Stimulated activated naive CD8-positive, alpha-beta T cell treated with anti-CD3 and anti-CD28 coated beads, Interleukin-15, amount 100 ng/mL, for 72 hours (primary cell): ENCODE measurements at places on chromosomes 11 and 22.

DNA sequence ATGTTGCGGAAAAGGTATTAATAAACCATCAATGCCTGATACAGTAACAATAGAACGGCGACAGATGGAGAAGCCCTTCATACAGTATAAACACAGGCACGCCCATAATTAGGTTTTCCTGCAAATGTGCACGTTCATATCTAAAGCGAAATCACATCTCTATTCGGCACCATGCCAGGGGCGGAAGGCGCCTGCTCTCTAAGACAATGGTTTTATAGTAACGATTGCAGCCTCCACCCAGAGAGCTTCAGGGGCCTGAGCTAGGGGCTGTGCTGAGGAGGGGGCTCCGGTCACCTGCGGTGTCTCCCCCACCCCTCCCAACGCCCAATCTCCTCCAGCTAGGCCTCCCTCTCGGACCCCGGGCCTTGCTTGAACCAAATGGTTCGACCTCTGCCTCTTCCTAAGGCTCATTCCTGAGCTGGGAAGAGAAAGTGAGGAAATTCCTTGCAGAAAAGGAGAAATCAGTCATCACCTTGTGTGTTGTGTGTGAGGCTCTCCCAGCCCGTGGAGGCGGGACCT is 9.6 kb downstream of the KRTAP5-5 start:
- no peak for DNase-seq

DNA sequence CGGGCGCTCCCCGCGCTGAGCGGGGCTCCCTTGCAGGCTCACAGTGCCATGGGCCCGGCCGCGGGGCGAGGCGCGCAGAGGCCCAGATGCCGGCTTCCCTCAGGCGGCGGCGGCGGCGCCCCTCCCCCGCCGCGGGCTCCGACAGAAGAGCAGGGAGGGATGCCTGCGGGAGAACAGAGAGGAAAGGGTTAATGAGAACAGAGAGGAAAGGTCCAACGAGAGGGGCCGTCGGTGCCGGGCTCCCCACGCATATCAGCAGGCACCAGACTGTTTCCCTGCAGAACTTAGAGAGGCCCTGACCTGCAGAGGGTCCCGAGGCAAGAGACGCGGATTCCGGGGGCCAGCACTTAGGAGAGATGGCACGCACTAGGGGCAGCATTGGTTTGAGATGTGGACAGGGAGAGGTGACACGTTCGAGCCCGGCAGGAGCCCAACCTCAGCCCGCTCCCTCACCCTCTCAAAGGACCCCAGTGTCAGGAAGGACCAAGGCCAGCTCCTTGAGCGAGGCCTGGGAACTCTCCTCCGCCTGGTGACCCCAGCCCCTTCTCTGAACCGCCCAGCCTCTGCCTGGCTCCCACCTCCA is 9.1 kb downstream of the NRXN2 start:
- no peak for DNase-seq

- DNase-seq, result no peak
Observed at GRCh38 chr11:36463781-36464180, 46.3 kb downstream of the TRAF6 start.

- DNase-seq, result no peak
Observed at GRCh38 chr11:18100926-18101656, 4.8 kb downstream of the SAAL1 start.

DNA sequence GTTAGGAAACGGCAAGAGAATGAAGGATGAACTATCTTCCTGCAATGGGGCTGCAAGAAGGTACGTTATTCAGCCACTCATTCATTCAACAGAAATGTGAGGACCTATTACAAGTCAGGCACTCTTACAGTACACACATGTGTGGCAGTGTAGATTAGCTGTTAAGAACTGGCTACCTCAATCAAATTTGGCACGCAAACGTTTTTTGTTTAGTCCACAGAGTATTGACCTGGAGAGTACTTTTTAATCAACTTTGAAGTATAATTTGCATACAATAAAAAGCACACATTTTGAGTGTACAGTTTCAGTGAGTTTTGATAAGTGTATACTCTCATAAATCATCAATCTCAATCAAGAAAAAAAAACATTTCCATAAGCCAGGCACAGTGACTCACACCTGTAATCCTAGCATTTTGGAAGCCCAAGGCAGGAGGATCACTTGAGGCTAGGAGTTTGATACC is 24.2 kb downstream of the MRTFA start:
- DNase-seq, result no peak

- DNase-seq, result peak; percentile 26
Observed at GRCh38 chr11:102914238-102915043, 39.7 kb upstream of the MMP12 start.

- DNase-seq, result no peak
Observed at GRCh38 chr22:33772745-33773144, 147.5 kb downstream of the LARGE1 start.

GRCh38 chr11:107708792-107709191 is 3.1 kb downstream of the SLN start:
- DNase-seq, result no peak

GRCh38 chr11:108160970-108161566 is 39.7 kb downstream of the ACAT1 start:
- DNase-seq, result no peak

DNA sequence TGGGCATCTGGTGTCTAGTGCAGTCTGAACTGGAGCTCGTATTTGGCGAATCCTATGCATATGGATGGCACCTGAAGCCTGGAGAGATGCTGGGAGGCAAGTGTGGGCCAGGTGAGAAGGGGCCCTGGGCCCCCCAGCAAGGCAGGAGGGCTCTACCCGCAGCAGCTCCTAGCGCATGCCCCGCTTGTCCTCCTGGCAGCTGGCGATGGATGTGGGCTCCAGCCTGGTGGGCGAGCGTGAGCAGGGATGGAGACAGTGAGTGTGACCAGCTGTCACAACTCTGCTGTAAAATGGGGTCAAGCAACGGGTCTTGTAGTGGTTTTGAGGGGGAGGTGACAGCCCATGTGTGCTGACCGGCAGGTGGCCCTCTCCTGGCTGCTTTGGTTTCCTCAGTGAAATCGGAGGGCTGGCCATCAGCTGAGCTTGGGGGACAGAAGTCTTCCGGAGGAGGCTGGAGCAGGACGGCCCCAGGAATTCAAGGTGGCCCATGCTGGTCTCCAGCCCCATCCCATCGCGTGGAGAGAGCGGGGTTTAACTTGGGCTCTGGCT is 12.0 kb downstream of the FRMD8 start:
- DNase-seq, result no peak

DNA sequence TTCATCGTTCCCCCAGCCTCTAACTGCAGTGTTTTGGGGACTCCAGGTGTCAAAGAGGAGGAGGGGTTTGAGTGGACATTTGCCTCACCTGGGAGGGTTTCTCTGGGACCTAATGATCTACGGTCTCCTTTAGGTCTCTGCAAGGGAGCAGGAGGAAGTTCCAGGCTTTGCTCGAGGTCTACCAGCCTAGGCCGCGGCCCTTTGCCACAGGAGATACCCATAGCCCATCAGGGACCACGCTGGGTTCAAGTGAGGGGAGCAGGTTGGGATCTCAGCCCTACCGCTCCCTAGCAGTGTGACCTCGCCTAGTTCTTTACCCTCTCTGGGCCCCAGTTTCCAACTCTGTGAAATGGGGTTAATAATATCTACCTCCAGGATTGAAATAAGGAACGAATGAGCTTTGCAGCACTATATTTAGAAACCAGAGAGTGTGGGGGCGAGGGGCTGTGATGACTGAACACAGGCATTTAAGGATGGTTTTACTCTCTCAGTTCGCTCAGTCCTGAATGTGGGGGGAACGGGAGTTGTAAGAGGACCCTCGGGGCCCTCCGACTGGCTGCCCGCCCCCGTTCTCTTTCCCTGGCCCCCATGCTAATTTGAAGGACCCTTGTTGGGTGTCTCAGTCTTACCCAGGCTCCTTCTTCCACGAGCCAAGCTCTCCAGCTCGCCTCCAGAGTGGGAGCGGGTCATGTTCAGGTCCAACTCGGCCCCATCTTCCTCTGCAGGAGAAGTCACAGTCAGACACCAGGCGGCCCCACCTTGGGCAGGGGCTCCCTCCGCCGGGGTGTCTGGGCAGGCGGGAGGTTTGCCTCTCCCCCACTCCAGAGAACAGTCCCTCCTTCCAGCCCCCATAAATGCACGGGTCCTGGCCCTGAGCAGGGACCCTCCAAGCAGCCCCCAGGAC is 11.7 kb downstream of the PDGFB start:
- no peak for DNase-seq

DNA sequence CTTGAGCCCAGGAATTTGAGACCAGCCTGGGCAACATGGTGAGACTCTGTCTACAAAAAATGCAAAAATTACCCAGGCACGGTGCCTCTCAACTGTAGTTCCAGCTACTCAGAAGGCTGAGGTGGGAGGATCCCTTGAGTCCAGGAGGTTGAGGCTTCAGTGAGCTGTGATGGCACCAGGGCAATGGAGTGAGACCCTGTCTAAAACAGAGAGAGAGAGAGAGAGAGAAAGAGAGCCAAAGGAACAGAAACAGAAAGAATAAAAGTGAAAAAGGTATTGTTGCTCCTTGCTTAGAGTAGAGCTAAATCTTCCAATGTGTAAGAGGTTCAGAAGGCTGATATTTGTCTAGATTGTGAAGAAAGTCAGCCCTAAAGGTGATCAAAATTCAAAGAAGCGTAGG is 8.9 kb upstream of the ETS1 start:
- DNase-seq, result no peak

- DNase-seq, result no peak
Observed at GRCh38 chr11:112178936-112179335, 3.6 kb downstream of the BCO2 start.

- DNase-seq, result no peak
Observed at GRCh38 chr22:28904211-28904896, 21.0 kb downstream of the ZNRF3 start.

GRCh38 chr11:32894149-32894827 is 1.7 kb downstream of the QSER1 start:
- peak; percentile 28 for DNase-seq

- DNase-seq, result no peak
Observed at GRCh38 chr11:14458377-14458776, 41.2 kb downstream of the COPB1 start.

- no peak for DNase-seq
Observed at GRCh38 chr22:17096071-17096470, 11.3 kb downstream of the IL17RA start.

DNA sequence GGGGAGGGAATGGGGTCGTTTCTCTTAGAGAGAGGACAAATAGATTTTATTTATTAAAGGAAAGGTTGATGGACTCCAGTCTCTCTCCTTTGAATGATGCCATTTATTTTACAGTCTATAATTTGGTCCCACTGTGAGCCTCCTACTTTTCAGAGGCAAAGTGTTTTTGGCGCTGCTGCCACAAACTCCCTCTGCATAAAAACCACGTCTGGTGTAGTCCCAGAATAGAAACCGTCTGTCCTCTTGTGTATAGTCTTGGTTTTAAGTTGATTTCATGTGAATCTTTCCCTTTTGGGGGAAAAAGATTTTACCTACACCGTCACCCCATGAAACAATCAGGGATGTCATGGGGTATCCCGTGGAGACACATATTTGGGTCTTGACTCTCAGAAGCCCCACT is 143.6 kb upstream of the SEZ6L start:
- DNase-seq, result no peak

DNA sequence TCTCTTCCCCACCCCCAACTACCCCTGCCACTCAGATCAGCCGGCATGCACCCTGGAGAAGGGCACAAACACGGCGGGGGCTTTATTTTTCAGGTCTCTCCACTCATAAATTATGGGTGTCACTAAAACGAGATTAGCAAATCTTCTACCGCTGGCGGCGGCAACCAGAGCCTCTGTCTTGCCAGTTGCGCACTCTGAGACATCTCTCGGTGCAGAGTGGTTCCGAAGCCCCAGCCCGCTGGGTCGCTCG is 125.3 kb upstream of the C11orf58 start:
- peak; percentile 19 for DNase-seq

DNA sequence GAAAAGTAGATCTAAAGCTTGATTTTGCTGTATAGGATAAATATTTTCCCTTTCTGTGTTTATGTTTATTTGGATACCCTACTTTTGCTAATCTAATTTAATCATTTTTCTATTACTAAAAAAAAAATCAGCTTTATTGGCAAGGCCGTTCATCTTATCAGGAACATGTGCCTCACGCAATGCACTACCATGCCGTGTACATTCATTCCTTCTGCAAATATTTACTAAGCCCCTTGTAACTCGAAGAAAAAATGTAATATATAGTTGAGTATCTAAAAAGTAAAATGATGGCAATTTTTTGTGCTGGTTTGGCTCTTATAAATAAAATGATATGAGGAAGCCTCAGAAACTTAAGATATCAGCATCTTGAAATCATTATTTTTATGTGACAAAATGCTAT is 8.9 kb downstream of the UVRAG start:
- DNase-seq, result no peak

DNA sequence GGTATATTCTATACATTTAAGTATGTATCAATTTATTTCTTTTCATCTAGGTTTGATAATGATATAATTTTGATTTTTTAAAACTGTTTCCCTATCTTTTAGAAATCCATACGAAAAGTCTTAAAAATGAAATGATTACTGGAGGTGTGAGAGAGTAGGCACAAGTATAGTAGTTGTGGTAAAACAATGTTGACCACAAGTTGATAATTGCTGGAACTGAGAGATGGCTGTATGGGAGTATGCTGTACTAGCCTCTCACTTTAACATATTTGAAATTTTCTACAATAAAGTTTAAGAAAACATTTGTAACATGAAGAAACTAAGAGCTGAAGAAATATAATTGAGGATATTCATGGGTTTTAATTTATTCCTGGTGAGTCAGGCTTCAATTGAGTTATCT is 30.0 kb downstream of the FSHB start:
- DNase-seq, result no peak

DNA sequence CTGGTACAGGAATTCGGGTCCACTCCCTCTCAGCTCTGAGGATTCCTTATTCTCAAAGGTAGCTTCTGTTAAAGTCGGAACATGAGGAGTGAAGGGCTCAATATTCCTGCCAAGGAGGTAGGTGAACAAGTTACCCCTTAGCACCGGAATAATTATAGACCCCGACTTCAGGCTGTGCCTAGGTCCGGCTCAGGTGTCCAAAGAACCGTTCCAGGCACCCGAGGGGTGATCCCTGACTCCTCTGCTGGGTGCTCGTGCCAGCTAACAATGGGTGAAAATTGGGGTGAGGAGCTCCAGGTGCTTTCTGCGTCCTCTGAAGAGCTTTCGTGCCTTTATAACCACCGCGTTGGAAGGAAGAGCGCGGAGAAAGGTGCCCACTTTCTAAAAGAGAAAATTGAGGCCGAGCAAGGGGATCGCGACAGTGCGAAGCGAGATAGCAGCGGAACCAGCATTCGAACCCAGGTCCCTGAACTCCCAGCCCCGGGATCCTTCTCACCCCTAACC is 393 bp downstream of the CYB561A3 start:
- DNase-seq, result no peak

DNA sequence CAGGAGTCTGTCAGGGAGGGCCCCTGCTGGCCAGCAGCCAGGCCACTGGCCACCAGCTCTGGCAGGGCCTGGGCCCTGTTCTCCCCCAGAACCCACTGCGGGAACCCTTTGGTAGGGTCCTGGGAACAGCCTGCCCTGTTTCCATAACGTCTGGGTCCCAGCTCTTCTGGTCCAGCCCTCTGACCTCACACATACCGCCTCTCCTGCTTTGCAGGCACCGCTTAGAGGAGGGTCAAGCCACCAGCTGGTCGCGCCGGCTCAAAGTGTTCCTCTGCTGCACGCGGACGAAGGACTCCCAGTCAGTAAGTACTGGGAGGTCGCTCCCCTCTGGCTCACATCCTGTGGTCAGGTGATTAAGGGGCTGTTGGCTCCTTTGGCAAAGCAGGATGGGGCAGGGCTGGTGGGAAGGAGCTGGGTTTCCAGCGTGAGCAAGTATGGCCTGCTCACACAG is 26.6 kb upstream of the MYRF start:
- no peak for DNase-seq
